ELF-1 (cell line): ENCODE measurements at places on chromosomes 7 and 10.

- DNase-seq, result no peak
These were observed 396.5 kb upstream of the SEMA3D start for GRCh38 chr7:85583131-85583953.

DNA sequence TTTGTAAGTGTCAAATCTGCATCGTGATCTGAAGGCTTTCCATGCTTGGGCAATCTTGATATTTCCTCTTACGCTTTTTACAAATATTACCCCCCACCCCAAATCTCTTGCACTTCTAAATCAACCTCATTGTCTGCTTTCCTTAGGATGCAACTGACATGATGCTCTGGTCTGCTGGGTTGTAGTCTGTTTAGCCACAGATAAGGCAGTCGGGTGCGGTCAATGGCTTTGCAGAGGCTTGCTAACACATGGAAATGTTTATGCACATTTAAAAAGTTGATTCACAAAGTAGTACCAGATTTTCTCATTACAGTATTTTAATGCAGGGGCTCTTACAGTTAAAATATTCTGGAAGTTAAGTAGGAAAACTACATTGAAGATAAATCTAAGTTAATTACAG, 172.5 kb downstream of the BAMBI start:
- DNase-seq, result no peak

- DNase-seq, result no peak
These were observed 219.8 kb downstream of the DNAJB9 start for GRCh38 chr7:108789451-108789850.

GRCh38 chr10:67663449-67664087, 32.4 kb downstream of the CTNNA3 start:
- peak; percentile 12 for DNase-seq

DNA sequence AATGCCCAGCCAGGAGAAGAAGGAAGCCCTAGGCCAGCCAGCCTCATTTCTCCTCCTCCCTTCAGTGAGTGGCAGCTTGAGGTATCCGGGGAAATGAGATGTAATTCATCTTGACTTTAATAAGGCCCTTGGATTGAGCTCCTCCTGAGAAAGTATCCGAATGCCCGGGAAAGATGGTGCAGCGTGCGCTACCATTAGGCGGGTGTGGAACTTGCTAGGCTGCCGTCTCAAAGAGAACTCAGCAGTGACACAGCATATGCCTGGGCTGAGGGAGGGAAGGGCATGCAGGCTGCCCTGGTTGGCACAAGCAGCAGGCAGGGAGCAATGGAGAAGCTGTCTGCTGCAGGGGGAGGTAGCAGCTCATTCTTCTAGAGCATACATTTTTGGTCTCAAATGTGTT, 659.8 kb upstream of the FOXK1 start:
- no peak for DNase-seq

DNA sequence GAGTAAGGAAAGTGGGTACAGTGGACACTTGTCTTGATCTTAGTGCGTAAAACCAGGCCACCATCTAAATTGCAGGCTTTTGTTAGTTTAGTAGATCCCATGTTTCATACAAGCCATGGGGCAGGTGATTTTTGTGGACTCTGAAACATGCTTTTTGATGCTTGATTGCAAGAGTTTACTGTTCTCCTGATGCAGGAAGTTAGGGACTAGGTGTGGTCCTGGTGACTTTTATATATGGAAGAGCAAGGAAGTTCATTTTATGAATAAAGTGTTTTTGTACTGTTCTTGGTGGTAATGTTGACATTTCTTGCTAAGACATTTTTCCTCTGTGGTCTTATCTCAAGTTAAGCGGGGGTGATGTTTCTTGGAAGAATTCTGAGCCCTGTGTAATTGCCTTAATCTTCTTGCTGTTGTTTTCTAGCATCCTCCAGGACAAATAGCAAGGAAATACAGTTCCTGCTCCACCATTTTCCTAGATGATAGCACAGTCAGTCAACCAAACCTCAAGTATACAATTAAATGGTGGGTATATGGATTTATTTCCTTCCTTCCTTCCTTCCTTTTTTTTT, 89.0 kb upstream of the GJD4 start:
- no peak for DNase-seq

GRCh38 chr10:113047151-113047550, 97.1 kb downstream of the TCF7L2 start:
- no peak for DNase-seq

GRCh38 chr7:84454174-84454959, 259.8 kb upstream of the SEMA3A start:
- no peak for DNase-seq

DNA sequence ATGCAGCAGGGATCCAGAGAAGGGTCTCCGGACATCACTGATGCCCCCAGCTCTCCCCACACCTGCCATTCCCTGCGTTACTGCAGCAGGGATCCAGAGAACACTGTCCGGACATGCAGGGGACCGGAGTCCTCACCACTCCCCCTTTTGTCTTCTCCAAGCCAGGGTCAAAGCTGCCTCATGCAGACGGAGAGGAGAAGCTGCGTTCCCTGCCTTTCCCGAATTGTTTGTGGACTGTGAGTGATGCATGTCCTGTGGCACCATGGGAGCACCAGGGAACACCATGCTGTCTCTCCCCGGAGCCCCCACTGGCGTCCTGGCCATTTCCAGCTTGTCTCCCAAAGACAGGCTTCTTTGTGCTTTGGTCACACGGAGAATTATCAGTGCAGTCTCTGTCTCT, 599.7 kb downstream of the PTPRN2 start:
- DNase-seq, result no peak

DNA sequence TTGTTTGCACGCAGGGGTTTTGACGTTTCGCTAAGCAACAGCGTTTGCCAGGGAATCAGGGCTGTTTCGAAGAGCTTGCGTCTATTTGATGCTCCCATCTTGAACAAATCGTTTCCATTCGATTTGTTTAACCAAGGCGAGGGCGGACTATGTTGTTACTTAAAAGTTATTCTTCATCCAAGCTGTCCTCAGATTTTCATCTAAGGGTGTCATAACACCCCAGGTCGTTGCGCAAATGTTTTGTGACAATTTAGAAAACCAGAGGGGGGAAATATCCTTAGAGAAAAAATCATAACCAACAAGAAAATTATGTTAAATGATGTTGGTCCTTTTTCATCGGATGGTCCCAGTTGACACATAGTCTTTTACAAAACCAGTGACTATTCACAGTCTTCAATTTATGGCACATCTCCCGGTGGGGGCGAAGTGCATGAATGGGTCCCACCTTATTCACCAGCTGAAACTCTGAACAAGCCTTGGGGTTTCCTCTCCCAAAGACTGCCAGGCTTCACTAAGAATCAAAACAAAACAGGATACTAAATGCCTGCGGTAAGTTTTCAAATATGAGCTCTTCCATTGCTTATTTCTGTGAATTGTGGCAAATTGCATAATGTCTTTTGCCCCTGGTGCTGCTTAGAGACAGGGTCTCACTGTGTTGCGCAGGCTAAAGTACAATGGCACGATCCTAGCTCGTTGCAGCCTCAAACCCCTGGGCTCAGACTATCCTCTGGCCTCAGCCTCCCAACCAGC, 109.9 kb downstream of the REEP3 start:
- no peak for DNase-seq

GRCh38 chr7:105800442-105800841, 76.0 kb downstream of the ATXN7L1 start:
- DNase-seq, result no peak

GRCh38 chr10:131656431-131656841, 244.4 kb upstream of the PPP2R2D start:
- DNase-seq, result no peak

DNA sequence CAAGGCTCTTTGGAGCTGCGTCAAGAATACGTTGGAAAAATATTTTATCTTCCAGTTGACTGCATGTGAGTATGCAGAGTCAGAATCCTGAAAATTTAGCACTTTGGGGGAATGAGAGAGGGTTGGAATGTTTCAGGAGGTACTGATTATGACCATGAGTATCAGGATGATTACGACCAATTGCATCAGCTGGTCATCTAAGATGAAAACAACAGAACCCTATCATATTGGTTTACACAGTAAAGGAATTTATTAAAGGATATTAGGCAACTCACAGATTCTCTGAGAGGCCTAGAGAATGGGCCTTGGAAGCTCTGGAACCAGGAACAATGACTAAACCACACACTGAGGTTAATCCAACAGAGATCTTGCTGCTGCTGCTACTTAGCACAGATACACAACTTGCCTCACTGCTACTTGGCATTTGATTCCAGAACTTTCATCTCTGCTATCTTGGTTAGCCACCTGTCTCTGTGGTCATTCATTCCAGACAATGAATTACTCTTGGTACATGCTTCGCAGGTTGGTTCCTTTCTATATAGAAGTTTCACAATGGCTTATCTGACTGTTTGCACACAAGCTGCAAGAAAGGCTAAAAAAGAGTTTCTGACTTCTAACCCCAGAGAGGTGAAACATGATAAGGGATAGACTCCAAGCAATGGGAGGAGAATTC, 68.0 kb upstream of the CTTNBP2 start:
- DNase-seq, result no peak
